Stimulated activated CD4-positive, alpha-beta T cell treated with anti-CD3 and anti-CD28 coated beads, Interleukin-15, amount 100 ng/mL, for 24 hours (primary cell): ENCODE measurements at places on chromosomes 2 and 18.

DNA sequence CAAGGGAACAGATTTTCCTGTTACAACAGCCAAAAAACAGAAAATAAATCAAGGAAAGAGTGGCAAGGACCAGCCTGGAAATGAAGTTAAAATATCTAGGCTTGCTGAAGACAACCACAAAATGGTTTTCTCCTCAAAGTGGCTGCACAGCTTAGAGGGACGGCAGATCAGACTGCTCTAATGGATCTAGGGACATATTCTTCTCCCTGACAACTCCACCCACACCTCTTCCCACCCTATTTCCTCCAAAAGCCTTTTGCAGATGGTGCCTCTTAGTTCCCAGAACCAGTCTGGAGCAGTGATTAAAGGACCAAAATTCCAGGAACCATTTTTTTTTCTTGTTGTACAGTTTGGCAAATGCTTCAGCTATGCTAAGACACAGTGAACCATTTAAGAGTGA is 220.2 kb upstream of the SIX2 start:
- no peak for DNase-seq

DNA sequence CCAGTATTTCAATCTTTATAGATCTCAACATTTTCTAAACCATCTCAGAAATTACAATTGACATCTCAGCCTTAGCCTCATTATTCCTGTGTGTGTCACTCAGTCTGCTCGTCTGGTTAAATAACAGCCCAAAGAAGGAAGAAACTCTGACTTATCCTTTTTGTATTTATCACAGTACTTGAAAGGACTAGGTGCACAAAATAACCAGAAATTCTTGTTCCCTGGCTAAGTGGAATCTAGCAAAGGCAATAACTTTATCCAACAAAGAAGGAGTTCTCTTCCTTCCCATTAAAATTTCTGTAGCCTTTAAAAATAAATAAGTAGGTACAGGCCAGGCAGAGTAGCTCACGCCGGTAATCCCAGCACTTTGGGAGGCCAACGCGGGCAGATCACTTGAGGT is 139.9 kb upstream of the PID1 start:
- no peak for DNase-seq

DNA sequence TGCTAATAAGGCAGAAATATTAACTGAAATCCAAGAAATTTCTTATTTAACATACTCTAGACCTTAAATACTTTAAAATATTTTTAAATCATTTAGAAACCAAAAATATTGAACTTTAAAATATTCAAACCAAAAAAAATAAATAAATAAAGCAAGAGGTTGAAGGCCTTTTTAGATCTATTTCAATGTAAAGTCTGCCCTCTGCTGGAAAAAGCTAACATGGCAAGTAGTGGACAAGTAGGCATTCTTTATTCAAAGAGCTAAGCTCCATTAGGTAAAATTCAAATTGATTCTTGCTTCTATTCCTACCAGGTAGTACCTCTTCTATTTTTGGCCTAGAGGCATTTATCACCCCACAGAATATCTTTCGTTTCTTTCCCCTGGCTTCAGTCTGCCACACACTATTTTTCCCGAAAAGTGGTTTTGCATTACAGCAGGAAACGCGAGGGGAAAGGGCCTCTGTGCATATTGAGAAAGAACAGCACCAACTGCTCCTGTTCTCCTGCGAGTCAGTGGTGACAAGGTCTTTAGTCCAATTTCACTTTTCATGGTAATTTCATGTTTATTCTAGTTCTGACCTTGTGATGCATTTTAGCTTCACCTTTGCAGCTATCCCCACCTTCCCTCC is 20.4 kb downstream of the IFIH1 start:
- DNase-seq, result peak; percentile 65

GRCh38 chr2:212901604-212902275 is 249.7 kb downstream of the IKZF2 start:
- DNase-seq, result no peak

- no peak for DNase-seq
Measured at GRCh38 chr2:74373221-74373676, 6.9 kb downstream of the DCTN1 start.

- no peak for DNase-seq
Measured at GRCh38 chr2:65027616-65028244, 28.5 kb upstream of the CEP68 start.

GRCh38 chr2:109554758-109555157 is 59.0 kb downstream of the SEPTIN10 start:
- DNase-seq, result no peak

- no peak for DNase-seq
Measured at GRCh38 chr2:72367530-72368225, 220.0 kb upstream of the CYP26B1 start.

GRCh38 chr2:58376592-58376991 is 135.5 kb upstream of the FANCL start:
- no peak for DNase-seq

GRCh38 chr18:8609659-8610458 is 622 bp downstream of the RAB12 start:
- peak; percentile 32 for DNase-seq
